ENCODE measurements at places on chromosomes 13 and 19.

DNA sequence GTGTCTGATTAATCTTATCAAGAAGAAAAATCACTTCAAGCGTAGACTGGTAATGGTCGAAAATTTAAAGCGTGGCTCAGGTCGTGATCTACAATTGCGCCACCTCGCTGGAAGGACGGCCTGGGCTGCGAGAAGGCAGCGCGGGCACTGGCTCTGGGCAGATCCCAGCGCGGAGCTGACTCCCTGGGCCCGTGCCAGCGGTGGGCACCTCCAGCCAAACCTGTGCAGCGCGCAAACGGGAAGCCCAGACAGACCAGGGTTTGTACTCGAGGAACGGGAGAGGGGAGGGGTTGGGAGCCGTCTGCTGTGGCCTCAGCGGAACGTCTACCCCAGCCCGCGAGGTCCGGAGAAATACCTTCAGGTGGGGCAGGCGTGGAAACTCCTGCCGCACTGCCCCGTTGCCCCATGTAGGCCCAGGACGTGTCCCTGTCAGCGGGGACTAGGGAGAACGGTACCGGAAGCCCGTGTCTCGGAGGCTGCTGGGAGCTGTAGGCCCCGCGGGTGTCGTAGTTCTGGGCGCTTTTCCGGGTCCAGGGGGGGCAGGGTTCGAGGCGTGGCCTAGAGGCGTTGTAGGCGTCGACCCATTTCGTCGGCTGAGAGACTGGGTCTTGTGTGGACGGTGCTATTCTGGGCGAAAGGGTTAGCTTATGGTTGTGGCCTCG, 21.1 kb downstream of the ZNF274 start:
- H3K4me1 ChIP-seq = no peaks in the 10 kb centered on the region
- H3K27ac ChIP-seq = no peak overlapping the region
- peaks cover 68% of the 10 kb centered on the region for H3K36me3 ChIP-seq
- no peak for DNase-seq

- H3K4me3 ChIP-seq = no peak overlapping the region
- H3K27ac ChIP-seq = no peak overlapping the region
- no peak for DNase-seq
- peaks cover 20% of the 10 kb centered on the region for H3K36me3 ChIP-seq
- no peaks in the 10 kb centered on the region for H3K27me3 ChIP-seq
Observed at GRCh38 chr19:10499550-10500246, 3.5 kb downstream of the KEAP1 start.

DNA sequence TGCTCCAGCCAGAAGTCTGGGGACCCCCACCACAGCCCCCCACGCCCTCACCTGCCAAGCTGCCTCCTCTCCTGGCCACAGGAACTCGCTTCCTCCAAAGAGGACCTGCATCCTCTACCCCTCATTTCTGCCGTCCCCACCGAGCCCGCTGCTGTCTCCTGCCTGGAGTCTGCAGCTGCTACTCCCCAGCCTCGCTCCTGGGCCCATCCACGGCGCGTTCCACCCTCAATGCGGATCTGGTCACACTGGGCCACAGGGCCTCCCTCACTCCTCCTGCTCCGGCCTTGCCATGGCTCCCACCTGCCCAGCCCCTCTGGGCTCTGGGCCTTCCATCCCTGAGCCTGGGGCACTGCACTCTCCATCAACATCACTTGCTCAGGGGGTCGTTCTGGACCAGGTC, 4.3 kb downstream of the BTBD2 start:
- peaks cover 10% of the 10 kb centered on the region for H3K4me1 ChIP-seq
- no peak overlapping the region for H3K27ac ChIP-seq
- no peak overlapping the region for H3K4me3 ChIP-seq
- no peak for DNase-seq
- H3K27me3 ChIP-seq = no peaks in the 10 kb centered on the region

- no peaks in the 10 kb centered on the region for H3K36me3 ChIP-seq
- H3K27me3 ChIP-seq = no peaks in the 10 kb centered on the region
- H3K27ac ChIP-seq = no peak overlapping the region
- H3K4me3 ChIP-seq = no peak overlapping the region
- DNase-seq = no peak
Observed at GRCh38 chr13:64782466-64782865, 2447.7 kb downstream of the PCDH9 start.

- DNase-seq = no peak
- H3K4me3 ChIP-seq = peak overlapping the region; percentile 45
- peaks cover 81% of the 10 kb centered on the region for H3K4me1 ChIP-seq
Observed at GRCh38 chr19:6103894-6104293, 6.4 kb downstream of the RFX2 start.

DNA sequence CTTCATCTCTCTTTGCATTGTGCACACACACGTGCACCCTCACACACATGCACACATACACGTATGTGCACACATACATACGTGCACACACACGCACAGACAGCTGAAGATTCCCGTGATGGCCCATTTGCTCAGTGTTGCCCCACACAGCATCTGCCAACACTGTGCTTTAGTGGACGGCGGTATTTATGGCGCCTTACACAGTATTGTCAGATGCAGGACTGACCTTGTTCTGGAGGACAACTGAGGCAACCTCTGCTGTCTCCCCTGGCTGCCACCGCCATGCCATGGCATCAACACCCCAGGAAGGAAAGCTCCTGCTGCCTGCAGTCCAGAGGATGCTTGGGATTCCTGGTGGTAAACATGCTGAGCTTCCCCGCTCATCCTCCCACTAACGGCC, 316.4 kb downstream of the TEX29 start:
- DNase-seq = no peak
- no peaks in the 10 kb centered on the region for H3K4me1 ChIP-seq
- no peaks in the 10 kb centered on the region for H3K36me3 ChIP-seq
- no peak overlapping the region for H3K27ac ChIP-seq

- DNase-seq = no peak
- H3K4me3 ChIP-seq = no peak overlapping the region
- no peaks in the 10 kb centered on the region for H3K36me3 ChIP-seq
- peaks cover 10% of the 10 kb centered on the region for H3K4me1 ChIP-seq
- H3K27me3 ChIP-seq = no peaks in the 10 kb centered on the region
- no peak overlapping the region for H3K27ac ChIP-seq
Observed at GRCh38 chr13:50576156-50576555, 267.3 kb downstream of the DLEU7 start.

DNA sequence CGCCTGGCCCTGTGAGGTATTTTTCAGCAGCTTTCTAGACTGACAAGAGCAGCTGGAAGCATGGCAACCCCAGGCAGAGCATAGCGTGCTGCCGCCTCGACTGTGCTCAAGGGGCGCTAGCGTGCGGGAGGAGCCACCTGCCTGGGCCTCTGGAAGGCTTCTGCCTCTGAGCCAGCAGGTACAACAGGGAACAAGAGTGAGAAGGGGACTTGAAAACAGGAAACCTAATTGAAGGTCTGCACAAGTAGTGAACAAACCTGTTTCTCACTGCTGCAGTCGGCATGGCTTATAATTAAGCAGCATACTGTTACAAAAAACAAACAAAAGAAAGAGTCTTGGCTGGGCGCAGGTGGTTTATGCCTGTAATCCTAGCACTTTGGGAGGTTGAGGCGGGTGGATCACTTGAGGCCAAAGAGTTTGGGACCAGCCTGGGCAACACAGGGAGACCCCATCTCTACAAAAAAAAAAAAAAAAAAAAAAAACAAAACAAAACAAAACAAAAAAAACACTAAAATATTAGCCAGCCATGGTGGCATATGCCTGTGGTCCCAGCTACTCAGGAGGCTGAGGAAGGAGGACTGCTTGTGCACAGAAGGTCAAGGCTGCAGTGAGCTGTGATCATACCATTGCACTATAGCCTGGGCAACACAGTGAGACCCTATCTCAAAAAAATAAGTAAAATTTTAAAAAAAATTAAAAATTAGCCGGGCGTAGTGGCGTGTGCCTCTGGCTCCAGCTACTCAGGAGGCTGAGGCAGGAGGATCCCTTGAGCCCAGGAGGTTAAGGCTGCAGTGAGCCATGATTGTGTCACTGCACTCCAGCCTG, 12.6 kb upstream of the GARRE1 start:
- DNase-seq = no peak
- no peaks in the 10 kb centered on the region for H3K36me3 ChIP-seq
- H3K27me3 ChIP-seq = no peaks in the 10 kb centered on the region
- H3K4me1 ChIP-seq = no peaks in the 10 kb centered on the region

DNA sequence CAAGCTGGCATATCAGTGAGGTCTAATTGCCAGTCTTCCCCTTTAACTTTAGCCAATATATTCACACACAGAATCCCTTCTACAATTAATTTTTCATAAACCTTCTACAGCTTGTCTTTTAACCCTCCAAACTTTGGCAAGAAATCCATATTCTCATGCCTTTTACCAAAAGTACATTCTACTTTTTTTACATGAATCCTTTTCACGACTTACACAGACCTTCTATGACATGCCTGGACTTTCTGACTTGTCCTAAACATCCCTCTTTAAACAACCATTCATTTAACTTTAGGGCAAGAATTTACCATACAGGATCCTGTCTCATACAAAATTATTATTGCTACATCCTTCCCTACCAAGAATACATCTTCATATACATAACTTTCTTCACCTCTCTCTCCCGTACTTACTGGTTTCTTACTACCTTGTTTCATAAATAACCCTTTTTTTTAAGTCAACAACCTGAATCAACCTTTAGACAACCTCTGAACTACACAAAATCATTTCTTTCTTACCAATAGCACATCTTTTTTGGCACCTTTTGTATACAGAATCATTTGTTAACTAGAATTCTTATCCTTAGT, 23.5 kb downstream of the ZNF544 start:
- H3K4me3 ChIP-seq = no peak overlapping the region
- DNase-seq = no peak
- H3K36me3 ChIP-seq = peaks cover 88% of the 10 kb centered on the region
- H3K4me1 ChIP-seq = no peaks in the 10 kb centered on the region
- H3K27ac ChIP-seq = no peak overlapping the region

GRCh38 chr13:37534181-37534580, 64.4 kb downstream of the POSTN start:
- H3K4me3 ChIP-seq = no peak overlapping the region
- DNase-seq = no peak
- H3K27me3 ChIP-seq = no peaks in the 10 kb centered on the region
- no peaks in the 10 kb centered on the region for H3K4me1 ChIP-seq

Measured in thoracic aorta (tissue), 2 donors.